ENCODE measurements at places on chromosomes 2 and 18.
A peak's percentile ranks its signal among the peaks of the same experiment; 100 is the strongest.

DNA sequence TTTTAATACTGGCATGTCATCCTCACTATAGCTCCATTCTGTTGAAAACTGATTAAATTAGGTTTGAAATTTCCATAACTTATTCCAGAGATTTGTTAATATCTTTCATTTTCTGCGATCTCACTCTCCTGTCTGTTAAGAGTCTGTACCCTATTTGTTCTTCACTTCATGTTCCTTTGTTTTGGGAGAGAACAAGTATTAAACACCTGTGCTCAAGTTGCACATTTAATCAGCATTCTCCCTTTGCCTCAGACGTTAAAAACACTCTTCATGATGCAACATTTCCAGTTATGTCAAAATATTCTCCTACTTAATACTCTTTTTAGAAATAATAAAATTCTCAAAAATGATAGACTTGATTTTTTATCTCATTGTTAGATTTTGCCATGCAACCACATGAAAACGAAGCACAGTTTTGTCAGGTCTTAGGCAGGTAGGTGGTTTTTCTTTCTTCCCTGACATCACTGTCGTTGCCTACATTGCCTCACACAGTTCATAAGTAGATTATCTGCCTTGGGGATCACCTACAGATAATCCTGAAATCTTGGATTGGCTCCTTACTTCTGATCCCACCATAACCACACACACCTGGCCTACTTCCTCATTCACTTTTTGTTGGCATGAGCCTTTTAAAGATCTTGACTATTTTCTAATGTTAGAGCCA is 109.9 kb downstream of the GAREM1 start:
- no peak for DNase-seq

DNA sequence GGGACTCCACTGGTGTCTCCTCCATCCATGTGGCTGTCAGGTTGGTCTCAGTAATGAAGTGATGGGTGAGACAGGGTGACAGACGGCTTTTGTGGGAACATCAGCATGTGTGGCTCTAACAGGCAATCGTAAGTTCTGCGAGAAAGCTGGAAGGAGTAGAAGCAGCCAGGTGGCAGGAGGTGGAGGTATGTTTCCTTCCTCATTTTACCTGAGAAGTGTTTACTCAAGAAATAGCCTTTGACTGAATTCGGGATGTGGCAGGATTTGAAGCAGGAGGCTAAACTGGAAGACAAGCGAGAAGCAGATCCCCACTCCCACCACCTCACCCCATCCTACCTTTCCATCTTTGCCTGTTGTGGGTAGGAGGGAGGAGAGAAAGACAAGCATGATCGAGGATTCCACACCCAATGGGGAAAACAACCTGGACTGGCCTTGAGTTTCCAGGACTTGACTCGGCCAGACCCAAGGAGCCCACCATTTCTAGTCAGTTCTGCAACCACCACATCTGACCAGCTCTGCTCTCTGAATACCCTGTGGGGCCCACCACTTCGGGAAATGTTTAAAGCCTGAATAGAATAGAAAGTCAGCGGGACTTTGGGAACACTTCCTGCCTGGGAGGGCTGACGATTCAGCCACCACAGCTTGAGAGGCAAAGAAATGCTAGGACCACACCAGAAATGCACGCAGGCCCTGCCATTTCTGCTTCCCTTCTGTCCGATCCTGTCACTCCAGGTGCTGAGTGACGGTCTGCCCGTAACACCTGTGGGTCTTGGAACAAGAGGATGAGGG is 1.2 kb downstream of the ABCG8 start:
- DNase-seq, result no peak

- DNase-seq, result no peak
Measured at GRCh38 chr2:173187941-173188788, 112.5 kb downstream of the MAP3K20 start.

DNA sequence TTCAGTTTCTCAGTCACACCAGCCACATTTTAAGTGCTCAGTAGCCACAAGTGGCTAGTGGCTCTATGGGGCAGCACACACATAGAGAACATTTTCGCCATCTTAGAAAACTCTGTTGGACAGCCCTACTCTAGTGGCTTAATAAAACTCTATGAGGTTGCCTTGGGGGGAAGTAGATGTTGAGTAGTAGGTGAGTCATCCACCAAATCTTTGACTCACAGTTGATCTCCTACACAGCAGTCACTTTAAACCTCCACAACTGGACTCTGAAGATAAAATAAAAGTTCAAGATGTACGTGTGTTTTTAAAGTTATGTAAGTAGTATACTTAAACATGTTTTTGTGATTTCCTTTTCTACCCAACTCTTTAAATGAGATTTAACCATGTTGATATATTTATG is 379.0 kb downstream of the SETBP1 start:
- peak; percentile 49 for DNase-seq

DNA sequence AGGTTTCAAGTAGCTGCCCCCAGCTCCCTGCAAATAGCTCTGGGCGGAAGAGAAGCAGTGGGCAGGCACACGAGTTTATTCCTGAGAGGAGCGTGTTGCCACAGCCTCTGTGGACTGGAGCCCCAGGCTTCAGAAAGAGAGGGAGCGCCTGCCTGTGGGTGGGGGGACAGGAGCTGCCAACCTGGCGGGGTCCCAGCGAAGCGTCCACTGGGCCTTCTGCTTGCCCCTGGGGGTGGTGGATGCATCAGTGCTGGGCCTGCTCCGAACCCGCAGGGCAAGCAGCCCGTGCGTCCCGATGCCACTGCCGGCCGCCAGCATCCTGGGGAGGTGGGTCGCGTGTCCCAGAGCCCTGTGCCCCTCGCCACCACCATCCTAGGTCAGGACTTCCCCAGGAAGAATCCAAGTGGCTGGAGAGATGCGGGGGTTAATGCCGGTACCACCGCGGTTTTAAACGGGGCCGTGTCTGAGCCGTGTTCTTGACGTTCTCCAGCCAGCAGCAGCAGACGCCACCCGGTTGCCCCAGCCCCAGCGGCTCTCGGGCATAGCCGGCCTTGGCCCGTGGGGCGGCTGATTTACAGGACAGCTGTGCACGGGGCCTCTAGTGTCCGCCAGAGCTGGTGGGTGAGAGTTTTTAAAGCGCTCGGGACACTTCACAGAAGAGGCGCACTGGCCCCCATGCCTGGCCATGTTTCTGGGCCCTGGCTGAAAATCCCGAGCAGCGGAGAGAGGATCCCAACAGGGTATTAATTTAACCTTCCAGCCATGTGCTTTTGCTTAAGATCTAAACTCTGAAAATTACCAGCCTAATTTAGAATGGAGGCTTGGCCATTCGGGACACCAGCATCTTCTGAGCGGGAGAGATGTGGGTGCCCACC is 84.7 kb downstream of the NFATC1 start:
- no peak for DNase-seq

DNA sequence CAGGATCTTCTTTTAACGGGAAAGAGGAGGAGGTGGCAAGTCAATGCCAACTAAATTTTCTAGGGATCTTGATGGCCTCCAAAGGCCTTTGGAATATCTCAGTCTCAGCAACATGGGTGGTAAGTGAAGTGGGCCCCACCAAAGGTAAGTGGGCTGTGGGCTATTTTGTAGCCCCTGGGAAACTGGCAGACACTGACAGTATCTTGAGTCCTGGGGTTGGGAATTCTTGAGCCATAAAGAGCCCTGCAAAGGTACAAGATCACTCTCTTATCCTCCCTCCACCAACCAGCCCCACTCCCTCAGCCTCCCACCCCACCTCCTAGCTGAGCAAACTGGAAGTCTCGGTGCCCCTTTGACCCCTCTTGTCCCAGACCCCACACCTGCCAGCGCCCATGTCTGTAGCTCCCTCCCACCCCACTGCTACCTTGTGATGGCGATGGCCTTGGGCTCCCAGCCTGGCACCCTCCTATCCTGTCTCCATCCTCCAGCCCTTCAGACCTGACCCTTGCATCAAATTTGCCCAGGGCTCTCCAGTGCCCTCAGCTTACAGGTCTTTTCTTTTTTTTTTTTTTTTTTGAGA is 8.5 kb downstream of the ATP6V1B1 start:
- DNase-seq, result no peak

GRCh38 chr2:193980599-193980998 is 1676.4 kb upstream of the SLC39A10 start:
- DNase-seq, result no peak

DNA sequence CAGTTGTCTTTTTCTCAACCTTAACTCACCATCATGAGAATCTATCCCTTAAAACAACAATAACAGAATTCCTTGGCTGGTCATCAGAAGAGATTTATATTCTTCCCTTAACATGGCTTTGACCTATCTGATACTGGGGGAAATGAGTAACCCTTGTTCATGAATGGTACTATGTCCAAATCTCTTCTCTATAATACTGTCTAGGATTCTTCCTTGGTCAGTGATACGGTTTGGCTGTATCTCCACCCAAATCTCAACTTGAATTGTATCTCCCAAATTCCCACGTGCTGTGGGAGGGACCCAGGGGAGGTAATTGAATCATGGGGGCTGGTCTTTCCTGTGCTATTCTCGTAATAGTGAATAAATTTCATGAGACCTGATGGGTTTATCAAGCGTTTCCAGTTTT is 282.0 kb upstream of the SIX2 start:
- DNase-seq, result peak; percentile 34

DNA sequence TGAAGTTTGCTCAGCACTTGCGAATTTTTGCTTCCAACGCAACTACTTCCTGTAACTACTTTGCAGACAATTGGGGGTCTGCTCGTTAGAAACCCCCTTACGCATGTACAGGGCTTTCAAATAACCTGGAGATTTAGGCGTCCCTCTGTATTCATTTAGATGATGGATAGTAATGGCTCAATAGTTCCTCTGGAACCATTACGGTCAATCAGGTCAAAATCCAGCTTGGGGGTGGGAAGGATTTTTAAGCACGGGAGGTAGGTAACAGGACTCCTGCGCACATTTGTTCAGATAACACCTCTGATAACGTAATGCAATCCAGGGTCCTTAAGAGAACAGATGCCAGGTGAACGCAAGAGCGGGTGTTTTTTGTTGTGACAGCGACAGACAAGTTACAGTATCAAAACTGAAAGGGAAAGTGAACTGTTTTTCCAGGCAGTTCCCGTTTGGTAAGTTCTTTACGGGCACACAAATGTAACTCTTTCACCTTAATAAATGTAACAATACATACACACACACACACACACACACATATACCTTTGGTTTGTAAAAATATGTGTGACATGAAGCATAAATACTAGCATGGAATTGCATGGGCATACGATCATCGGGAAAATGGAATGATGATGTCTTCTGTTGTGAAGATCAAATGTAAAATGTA is 3.8 kb upstream of the OSR1 start:
- DNase-seq, result no peak

- DNase-seq, result no peak
Measured at GRCh38 chr18:48548011-48548771, 9.4 kb downstream of the CTIF start.

GRCh38 chr2:221610255-221610654 is 38.2 kb upstream of the EPHA4 start:
- no peak for DNase-seq

GRCh38 chr2:218289639-218290315 is 2.5 kb downstream of the TMBIM1 start:
- DNase-seq, result no peak

GRCh38 chr2:48870503-48870902 is 115.0 kb upstream of the LHCGR start:
- no peak for DNase-seq

- DNase-seq, result no peak
Measured at GRCh38 chr2:228945710-228946109, 325.4 kb downstream of the PID1 start.

GRCh38 chr2:23385351-23385747 is 370 bp downstream of the KLHL29 start:
- no peak for DNase-seq

- no peak for DNase-seq
Measured at GRCh38 chr2:222563936-222564335, 92.0 kb downstream of the FARSB start.

DNA sequence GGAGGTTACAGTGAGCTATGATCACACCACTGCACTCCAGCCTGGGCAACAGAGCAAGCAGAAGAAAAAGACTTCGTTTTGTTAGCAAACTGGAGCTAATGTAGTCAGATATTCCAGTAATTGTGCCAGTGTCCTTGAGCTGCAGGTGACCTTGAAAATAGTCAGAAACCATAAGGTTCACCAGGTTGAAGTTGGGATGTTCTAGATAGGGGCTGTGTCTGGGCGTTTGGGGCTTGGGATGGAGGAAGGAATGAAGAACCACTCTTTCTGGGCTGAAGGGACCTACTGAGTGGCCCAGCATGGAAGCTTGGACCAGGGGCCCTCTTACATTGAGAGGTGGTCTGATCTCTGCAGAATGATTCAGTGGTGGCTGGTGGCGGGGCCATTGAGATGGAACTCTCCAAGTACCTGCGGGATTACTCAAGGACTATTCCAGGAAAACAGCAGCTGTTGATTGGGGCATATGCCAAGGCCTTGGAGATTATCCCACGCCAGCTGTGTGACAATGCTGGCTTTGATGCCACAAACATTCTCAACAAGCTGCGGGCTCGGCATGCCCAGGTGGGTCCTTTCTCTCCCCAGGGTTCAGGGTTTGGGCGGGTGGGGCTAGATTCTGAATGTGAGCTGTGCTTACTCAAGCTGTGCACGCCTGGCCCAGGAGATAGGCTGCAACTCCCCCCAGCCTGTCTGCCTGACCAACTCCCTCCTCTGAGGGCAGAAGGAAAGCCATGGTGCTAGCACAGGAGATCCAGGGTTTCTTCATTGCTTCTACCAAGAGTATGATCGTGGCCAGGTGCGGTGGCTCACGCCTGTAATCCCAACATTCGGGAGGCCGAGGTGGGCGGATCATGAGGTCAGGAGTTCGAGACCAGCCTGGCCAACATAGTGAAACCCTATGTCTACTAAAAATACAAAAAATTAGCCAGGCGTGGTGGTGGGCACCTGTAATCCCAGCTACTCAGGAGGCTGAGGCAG is 17.1 kb downstream of the CCT7 start:
- no peak for DNase-seq

DNA sequence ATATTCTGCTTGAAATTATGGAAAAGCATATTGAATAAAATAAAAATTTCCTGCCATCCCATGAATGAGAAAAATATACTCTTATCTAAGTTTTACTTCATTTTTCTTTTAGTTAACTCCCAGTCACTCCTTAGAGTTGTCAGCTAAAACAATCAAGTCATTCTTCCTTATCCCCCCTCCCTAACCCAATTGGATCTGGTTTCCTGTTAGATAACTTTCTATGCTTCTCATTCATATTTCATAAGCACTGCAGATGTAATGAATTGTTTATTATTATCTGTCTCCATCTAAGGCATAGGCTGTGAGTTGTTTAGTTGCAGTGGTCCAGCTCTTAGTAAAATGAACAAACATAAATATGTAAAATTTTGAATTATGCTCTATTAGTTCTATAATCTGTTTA is 244.0 kb upstream of the GCFC2 start:
- no peak for DNase-seq
